Right lung (tissue), 10 donors: ENCODE measurements at places on chromosomes 1 and 21.
A peak's percentile ranks its signal among the peaks of the same experiment; 100 is the strongest.

- peak; percentile 82 for DNase-seq
Measured at GRCh38 chr1:8439015-8439702, 121.2 kb downstream of the SLC45A1 start.

- DNase-seq = no peak
Measured at GRCh38 chr1:113253590-113253989, 136.7 kb upstream of the MAGI3 start.

DNA sequence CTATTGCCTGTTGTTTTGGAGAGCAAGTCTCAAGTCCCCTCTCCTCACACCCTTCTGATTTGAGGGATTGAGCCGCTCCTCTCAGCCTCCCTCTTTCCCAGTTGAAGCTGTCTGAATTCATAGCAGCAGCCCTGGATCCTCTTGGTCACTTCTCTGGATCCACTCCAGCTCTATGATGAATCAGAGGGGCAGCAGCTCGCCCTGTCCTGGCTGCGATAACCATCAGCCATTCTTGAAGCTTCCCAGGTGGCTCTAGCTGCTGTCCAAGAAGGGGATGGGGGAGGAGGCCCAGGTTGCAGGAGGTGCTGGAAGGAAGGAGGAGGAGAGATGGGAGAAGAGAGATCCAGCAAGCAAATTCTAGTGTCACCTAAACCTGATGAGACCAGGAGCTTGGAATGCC is 31.3 kb downstream of the WNT4 start:
- DNase-seq = no peak

DNA sequence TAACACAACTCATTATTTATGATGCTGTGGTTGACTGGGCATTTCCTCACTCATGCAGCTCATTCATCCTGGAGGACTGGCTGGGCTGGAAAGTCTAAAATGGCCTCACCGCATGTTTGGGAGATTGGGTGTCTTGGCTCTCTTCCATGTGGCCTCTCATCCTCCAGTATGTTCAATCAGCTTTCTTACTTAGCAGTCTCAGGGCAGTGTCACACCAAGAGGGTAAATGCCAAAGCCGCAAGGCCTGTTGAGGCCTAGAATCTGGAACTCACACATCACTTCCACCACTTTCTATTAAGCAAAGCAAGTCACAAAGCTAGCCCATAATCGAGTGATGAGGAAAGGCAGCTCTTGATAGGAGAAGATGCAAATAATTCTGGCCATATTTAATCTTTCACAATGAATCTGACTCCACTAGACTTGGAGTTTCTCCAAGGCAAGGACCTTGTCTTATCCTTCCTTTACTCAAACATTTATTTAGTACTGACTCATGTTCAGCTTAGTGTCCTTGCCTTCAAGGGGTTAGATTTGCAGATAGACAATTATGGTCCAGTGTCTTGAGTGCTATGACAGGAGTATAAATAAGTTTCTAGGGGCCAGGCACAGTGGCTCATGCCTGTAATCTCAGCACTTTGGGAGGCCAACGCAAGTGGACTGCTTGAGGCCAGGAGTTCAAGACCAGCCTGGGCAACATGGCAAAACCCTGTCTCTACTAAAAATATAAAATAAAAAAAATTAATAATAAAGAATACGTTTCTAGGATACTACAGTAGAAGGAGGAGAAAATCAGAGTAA is 45.1 kb downstream of the TMEM53 start:
- DNase-seq = no peak

DNA sequence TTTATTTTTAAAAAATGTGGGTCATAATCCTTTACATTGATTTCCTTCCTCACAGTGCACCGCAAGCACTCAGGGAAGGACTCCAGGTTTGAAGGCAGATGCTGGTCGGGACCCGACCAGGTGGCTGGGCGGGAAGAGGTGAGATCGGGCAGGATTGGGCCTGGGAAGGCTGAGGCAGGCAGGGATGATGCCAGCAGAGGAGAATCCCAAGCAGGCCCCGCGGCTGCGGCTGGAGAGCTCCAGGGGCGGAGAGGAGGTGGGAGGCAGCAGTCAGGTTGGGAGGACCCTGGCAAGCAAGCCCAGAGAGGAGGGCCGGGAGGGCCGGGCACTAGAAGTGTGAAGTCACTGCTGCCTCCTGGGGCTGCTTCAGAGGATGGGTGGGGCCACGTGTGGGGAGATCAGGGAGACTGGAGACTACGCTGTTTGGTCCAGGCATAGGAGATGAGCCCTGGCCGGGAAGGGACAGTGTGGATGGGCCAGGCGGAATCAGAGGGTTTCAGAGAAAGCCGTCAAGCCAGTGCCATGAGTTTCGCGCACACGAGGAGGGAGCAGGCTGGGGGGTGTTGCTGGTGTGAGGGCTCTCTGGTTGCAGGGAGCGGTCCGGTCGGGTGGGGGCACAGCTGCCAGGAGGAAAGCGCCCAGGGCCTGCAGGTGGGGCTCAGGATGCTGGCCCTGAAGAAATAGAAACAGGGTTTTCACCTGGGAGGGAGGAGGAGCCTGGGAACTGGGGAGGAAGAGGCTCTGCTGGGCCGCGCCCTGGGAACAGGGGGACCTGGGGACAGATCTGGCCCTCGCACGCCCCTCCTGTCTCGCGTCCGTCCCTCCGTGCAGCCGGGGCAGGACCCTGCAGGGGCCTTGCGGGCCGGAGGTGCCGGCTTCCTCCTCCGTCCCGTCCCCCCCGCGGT is 888 bp upstream of the COL18A1 start:
- no peak for DNase-seq

DNA sequence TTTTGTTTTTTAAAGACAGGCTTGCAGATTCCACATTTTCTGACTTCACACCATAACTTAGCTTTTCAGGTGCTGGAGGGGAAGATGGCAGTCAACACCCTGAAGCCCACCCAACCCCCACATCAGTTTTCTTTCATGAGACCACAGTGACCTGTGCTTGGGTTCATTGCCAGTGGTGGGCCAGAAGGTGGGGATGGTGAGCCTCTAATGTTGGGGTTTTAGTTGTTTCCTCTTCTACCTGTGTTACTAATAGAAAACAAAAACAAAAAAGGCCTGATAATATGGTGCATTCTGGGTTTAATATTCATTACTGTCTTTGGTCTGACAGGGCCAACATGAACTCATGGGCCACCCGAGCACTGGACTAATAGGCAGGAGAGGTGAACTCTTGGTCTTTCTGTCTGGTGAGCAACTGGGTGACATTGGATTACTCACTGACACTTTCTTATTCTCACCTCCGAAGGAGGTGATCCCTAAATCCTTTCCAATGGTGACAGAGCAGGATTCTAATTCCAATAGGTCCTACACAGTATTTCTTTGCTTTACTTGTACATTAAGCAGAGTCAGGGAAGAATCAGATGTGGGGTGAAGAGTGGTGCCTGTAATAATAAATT is 132.8 kb downstream of the CLIC6 start:
- DNase-seq = no peak

- no peak for DNase-seq
Measured at GRCh38 chr1:92599184-92599583, 112.5 kb upstream of the GFI1 start.

DNA sequence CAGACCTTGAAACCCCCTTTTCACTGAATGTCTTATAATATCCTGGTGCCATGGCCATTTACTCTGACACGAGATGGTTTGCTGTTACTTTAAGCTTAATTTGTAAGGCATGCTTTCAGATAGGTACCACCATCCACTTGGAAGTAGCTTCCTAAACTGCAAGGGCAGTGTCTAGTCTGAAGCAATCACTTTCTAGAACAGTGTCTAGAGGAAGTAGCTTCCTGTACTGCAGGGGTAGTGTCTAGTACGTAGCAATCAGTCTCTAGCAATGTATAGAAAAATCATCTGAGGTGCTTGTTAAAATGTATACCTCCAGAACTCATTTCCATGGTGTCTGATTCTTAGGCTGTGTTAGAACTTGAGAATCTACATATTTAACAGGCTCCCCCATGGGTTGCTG is 42.5 kb downstream of the ZBTB40 start:
- DNase-seq = no peak

GRCh38 chr1:159339536-159339935 is 37.4 kb downstream of the FCER1A start:
- DNase-seq = no peak

GRCh38 chr21:34313116-34313515 is 50.7 kb upstream of the KCNE2 start:
- DNase-seq = no peak

- DNase-seq = no peak
Measured at GRCh38 chr1:7784492-7785071, 491 bp downstream of the PER3 start.

GRCh38 chr1:64956733-64957441 is 9.5 kb downstream of the JAK1 start:
- DNase-seq = no peak

- no peak for DNase-seq
Measured at GRCh38 chr1:205518661-205519540, 14.4 kb downstream of the CDK18 start.

DNA sequence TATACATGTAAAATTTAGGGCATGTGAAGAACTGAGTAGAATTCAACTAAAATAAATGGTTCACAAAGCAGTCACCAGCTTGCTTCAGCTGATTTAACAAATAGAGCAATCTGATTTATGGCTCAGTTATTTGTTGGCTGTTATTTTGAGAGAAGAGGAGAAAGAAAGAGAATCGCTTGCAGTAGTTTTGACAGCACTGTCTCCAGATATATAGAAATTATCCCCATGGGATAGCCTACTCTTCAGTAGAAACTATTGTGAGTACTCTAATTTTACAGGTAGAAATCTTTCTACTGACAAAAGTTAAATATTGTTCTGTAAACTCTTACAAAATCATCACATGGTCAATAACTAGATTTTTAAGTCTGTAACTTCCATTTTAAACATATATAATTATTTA is 1098.2 kb downstream of the MRPL39 start:
- no peak for DNase-seq

- DNase-seq = no peak
Measured at GRCh38 chr1:6044481-6045109, 1.1 kb upstream of the KCNAB2 start.

DNA sequence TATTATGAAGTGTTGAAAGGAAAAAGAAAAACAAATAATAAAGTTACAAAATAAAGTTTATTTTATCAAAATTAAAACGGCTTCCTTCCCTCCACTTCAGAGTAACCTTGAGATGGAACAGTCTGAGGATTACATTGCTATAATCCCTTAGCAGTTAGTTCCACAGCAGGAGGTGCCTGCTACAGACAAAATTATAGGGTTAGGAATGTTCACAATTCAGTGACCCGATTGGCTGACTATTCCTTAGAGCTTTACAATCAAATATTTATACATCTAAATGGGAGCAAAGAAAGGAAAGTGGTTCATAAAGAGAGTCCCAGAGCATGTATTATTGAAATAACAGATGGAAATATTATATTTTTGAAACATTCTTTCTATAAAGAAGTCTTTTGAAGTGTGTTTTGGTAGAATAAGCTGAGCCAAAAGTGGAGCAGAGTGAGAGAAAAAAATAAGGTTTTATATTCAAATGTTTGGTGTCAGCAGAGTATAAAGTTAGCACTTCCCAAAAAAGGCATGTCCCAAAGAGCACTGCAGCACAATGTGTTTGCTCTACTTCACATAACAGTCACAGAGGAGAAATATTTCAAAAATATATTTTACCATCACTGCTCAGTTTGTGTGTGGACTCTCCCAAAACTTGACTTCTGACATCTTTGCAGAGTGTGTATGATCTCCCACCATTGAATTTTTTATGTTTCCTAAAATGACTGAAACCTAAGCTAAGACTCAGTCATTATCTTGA is 71.4 kb upstream of the GORAB start:
- no peak for DNase-seq

DNA sequence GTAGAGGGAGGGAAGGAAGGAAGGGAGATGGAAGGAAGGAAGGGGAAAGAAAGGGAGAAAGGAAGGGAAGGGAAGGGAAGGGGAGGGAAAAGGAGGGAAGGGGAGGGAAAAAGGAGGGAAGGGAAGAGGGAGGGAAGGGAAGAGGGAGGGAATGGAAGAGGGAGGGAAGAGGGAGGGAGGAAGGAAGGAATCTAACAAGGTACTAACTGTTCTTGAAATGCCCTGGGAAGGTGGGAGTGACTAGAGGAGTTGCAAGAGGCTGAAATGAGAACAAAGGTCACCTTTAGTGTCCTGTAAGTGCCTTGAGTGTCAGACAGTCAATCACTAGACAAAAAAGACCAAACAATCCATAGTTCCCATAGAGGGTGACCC is 2.3 kb upstream of the ATP2B4 start:
- no peak for DNase-seq

GRCh38 chr1:16478091-16478490 is 36.0 kb downstream of the RNU1-1 start:
- DNase-seq = no peak

DNA sequence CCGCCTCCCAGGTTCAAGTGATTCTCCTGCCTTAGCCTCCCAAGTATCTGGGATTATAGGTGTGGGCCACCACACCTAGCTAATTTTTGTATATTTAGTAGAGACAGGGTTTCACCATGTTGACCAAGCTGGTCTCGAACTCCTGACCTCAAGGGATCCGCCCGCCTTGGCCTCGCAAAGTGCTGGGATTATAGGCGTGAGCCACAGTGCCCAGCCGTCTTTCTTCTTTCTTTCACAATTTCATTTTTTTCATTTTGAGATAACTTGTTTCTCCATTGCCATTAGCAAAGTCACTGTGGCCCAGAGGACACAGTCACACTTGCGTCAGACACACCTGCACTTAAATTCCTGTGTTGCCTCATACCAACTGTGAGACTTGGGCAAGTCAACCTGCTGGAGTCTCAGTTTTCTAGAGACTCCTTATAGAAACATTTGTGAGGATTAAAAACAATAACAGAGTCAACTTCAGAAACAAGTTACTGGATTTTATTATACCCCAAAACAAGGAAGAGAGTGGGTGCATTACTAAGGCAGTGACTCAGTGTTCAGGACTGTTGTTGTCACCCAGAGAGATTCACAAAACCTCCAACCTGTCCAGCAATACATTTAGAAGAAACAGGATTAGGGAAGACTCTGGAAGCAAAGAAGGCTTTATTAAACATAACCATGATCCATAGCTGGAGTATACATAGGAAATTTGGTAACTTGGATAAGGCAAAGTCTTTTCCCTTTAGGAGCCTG is 2.6 kb downstream of the TEDDM1 start:
- DNase-seq = no peak

GRCh38 chr1:29747196-29747595 is 510.9 kb downstream of the PTPRU start:
- DNase-seq = no peak

DNA sequence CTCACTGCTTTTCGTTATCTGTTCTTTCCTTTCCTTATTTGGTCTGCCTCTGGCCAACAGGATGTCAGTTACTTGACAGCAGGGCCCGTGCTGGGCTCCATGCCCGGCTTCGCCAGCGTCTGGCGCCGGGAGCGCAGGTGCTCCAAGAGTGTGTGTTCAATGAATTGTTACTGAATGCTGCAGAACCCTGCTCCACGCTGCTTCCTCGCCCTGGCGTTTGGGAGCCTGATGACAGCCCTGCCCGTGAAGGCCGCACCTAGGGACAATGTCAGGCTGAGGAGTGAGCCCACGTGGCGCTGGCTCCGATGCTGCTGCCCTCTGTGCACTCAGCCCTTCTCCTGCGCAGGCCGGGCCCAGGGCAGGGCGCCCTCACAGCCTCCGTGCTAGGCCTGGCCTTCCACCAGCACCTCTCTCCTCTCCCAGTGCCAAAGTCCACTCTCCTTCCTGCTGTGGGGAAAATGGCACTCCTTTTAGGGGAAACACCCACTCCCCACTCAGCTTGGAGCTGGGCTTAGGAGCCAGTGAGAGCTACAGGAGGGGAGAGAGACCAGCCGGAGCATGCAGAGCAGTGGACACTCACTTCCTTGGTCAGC is 51.4 kb downstream of the ACBD3 start:
- DNase-seq = no peak

- no peak for DNase-seq
Measured at GRCh38 chr1:2471587-2472001, 4.5 kb upstream of the PLCH2 start.

- no peak for DNase-seq
Measured at GRCh38 chr1:154806333-154806732, 63.7 kb downstream of the KCNN3 start.

- no peak for DNase-seq
Measured at GRCh38 chr1:9449976-9450696, 89.1 kb upstream of the SLC25A33 start.
